ENCODE measurements at places on chromosomes 16 and 17.

GRCh38 chr17:29949696-29950095 is 8.3 kb downstream of the EFCAB5 start:
- DNase-seq, result peak; percentile 67

GRCh38 chr17:57751348-57751971 is 6.4 kb upstream of the CCDC182 start:
- no peak for DNase-seq

DNA sequence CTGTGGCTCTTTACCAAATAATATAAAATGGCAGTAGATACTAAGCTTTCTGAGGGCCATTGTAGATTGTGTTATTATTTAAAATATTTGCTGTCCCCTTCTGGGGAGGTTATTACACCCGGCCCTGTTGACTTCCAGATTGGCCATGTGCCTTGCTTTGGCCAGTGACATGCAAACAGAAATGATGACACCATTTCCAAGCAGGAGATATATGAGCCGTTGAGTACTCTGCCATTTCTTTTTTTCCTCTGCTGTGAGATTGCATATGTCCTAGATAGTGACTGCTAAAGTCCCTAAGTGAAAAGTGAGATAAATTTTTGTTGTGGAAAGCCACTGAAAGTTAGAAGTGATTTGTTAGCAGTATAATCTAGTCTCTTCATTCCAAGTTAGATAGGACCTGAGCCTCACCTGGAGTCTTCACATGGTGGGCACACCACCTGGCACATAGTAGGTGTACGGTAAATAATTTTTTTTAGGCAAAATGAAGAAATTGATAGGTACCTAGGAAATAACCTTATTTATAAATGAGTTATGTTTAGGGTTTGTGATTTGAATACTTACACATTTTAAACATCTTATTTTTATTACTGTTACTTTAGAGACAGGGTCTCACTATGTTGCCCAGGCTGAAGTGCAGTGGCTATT is 204.0 kb upstream of the CACNG5 start:
- DNase-seq, result no peak

DNA sequence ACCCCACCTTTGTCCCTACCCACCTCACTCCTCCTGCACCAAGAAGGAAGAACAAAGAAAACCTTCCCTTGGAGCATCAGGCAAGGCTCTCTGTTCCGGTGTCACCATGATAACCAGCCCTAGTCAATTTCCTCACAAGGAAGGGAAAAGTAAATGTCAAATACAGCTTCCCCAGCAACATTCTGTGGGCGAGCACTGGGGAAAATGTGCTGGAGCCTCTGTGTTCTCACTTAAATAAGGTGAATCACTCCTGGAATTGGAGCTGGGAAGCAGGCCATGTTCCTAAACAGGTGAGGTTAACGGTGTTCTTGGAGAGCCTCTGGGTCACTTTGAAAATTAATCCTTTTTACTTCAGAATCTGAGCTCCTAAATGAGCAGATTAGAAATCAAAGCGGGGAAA is 427.9 kb upstream of the ERCC4 start:
- DNase-seq, result no peak

- no peak for DNase-seq
Measured at GRCh38 chr17:37116671-37117185, 168.0 kb downstream of the AATF start.

DNA sequence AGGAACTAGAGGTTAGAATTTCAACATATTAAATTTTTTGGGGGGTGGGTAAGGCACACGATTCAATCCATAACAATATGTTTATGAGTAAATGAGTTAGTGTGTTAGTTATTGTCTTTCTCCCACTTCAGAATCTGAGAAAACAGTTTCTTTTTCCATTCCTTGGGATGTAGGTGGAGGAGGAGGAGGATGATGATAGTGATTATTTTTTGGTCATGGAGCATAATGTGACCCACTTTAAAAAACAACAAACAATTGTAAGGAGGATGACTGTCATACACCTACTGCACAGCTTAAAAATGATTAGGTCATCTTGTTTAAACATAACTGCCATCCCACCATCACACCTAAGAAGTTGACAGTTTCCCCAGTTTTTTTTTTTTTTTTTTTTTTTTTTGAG is 148.7 kb downstream of the CDRT15L2 start:
- no peak for DNase-seq

- DNase-seq, result no peak
Measured at GRCh38 chr16:2524339-2524938, 4.3 kb downstream of the AMDHD2 start.

DNA sequence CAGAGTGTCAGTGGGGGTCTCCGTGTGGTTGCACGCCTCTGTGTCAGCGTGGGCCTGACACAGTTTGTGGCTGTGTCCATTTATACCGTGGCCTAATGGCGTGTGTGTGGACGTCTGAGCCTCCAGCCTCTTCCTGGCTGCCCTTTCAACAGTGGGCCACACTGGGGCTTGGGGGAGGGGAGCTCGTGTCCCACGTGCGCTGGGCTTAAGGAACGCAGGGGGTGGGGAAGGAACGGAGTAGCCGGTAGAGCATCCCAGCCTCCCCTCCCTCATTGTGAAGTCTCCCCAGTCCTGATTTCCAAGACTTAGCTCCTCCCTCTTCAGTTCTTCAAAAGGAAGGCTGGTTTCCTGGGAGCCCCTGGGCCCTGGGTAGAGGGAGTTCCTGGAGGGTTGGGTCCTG is 9.5 kb upstream of the HES7 start:
- DNase-seq, result no peak

DNA sequence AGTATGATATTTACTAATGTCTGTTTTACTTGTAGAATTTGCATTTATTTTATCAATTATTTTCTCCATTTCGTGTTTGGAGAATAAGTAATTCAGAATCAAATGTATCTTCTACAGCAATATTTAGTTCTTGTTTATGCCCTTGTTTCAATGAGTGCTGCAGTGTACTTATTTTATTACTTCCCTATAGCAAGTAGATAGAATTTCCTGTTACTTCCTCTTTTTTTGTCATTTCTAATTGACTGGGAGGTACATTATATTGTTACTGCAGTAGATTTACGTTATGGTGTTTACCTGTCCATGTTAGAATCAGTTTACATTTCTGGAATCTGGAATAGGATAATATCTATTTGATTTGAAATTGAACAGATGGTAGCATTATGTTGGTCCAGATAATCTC is 71.2 kb downstream of the OMG start:
- no peak for DNase-seq

DNA sequence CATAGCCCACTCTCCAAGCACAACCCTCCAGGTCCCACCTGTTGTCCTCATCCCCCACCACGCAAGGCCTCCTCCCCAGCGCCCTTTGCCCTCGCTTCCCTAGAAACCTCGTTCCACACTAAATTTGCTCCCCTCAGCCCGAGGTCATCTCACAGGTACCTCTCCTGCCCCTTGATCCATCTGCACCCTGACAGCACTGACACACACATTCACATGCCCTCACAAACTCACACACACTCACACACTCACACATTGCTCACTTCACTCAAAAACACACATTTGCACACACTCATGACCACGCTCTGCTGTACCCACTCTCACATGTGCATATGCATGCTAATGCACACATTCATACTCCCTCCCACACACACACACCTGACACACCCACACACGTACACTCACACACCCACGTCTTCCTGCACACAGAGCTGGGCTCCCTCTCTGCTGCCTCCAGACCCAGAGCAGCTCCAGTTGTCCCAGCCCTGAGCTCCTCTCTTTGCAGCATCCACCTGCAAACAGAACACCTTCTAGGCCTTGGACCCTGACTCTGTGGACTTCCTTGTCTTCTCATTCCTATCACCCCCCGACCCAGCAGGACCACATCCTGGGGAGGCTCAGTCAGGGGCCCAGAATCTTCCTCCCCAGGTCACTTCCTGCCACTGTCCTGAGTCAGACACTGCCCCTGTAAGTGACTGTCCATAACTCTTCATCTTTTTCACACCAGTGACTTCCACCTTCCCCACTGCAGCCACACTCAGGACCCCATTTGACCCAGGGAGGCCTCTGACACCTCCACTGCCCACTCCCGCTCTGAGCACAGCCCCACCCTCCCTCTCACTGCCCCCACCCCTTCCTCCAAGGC is 4.9 kb downstream of the ASGR2 start:
- DNase-seq, result no peak

GRCh38 chr17:61581611-61582349 is 9.2 kb downstream of the NACA2 start:
- no peak for DNase-seq

GRCh38 chr16:1278477-1278876 is 22.6 kb downstream of the TPSD1 start:
- no peak for DNase-seq

DNA sequence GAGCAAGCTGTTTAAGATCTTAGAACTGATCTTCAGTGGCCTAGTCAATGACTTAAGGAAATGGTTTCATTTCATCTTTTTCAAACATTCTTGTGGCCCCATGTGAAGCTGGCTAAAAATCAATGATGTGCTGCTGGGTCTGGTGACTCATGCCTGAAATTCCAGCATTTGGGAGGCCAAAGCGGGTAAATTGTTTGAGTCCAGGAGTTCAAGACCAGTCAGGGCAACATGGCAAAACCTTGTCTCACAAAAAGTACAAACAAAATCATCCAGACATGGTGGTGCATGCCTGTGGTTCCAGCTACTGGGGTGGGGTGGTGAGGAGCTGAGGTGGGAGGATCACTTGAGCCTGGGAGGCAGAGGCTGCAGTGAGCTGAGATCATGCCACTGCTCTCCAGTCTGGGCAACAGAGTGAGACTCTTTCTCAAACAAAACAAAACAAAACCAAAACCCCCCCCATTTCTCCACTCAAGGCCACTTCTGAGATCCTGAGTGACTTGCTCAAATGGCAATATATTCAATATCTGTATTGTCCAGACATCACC is 17.4 kb upstream of the COL1A1 start:
- DNase-seq, result no peak

DNA sequence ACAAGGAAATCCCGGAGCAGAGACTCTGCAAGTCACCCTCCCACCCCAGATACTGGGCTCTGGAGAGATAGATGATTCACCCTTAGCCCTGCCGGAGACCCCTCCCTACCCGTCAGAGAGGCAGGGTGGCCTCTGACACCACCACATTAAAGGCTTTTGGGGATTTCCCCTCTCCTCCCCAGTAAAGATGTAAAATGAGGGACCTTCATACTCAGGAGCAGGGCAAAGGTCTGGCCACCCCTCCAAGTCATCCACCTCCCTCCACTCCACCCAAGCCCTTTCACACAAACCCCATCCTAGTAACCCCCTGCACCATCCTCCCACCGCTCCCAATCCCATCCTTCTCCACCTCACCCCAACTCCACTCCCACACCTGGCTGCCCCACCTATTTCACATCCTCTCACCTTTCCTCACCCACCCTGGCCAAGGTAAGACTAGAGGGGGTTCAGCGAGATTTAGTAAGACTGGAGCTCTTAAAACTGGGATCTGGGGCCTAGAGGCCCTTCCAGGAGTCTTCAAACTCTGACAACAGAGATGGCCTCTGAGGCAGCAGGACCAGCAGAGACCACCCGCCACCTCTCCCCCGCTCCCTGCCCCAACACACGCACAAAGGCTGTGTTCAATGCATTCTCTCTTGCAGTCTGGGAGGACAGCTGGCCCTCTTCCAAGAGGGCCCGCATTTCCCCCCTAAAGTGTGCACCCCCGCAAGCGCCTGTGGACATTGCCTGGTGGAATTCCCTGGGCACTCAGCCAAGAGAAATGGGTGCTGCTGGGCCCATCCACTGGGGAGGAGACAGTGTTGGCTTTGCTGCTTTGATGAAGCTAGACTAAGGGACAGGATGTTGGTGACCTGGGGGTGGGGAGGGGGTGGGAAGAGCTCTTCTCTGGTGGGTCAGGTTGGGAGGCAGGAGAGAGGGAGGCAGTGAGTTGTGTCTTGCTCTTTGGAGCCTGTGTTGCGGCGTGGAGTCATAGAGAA is 1.1 kb downstream of the ABAT start:
- no peak for DNase-seq

GRCh38 chr16:89314357-89314756 is 96.9 kb downstream of the ZNF778 start:
- DNase-seq, result no peak
